ENCODE measurements at places on chromosomes 11 and 22.

DNA sequence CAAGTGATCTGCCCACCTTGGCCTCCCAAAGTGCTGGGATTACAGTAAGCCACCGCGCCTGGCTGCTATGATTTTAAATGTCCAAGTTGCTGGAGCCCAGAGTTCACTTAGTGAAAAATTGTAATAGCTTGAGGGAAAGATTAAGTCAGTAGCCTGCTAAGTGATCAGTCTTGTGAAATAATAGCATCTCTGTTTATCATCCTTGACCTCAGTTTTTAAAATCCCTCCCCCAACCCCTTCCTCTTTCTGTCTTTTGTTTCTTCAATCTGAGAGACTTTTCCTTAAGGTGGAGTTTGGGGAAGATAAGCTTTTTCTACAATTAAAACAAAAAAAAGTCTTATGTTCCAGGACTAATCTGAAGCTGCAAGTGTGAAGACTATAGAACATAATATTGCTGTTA is 6.4 kb downstream of the HIPK3 start:
- no peak for DNase-seq

DNA sequence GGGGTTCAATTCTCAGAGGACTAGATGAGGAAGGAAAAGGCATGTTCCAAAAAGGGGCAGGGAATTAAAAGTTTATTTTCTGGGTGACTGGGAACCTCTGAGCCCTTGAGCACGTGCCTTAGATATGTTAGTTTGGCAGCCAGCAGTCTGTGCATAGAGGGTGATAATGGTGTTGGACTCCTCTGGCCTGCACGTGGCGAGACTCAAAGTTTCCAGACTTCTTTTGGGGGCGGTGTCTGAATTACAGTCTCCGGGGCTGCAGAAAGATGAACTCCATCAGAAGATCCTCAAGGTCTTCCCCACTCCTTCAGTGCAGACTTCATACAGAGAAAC is 861 bp upstream of the ZNRF3 start:
- no peak for DNase-seq

DNA sequence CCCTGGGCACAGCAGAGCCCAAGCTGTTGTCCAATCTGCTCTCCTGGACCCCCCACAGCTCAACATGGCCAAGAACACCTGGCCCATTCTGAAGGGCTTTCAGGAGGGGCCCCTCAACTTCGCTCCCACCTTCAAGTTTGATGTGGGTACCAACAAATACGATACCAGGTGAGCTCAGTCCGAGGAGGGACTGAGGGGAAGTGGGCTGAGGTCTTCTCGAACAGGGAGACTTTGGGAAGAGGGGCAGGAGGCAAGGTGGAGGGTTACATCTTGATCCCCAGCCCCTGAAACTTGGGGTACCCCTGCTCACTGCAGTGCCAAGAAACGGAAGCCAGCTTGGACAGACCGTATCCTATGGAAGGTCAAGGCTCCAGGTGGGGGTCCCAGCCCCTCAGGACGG is 5.4 kb downstream of the INPP5J start:
- no peak for DNase-seq

DNA sequence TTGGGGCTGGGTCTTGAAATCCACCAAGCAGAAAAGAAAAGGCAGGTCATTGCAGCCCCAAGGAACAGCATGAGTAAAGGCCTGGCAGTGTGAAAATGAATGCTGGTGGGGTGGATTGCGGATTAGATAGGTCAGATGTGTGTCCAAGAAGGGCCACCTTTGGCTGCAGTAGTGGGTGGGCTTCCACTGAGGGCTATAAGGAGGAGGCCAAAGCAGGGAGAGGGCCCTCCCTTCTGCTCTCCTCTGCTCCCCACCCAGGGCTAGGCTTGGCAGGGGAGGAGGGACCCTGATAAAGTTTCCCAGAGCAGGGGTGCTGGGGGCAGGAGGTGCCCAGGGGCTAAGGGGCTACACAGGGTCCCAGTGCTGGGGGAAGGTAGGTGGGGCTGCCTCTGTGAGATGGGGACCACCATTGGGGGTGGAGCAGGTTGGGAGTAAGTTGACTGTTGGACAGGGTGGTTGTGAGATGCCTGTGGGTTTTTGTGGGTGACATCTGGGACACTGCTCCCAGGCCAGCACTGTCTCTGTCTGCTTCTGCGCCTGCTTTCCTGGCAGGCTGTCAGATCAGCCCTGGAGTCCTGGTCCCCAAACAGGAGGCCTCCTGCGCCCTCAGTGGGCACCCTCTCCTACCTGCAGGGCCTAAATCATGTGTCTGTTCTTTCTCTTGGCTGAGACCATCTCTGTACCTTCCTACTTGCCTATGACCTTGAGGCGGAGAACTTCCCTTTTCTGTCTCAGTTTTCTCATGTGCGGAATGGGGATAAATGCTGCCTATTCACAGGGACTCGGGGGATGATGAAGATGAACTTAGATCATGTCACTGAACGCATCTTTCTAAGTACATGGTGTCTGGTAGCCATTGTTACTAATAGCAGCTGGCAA is 1.9 kb downstream of the CAPN5 start:
- no peak for DNase-seq

- DNase-seq: no peak
Measured at GRCh38 chr11:94272738-94273313, 31.6 kb upstream of the IZUMO1R start.

All from AG04450 (cell line).